ENCODE measurements at places on chromosomes 4 and X. TPM values are rescaled to one million over a fixed set of nuclear protein-coding genes. Genes with fewer than 3 reads are reported as not detected.

GRCh38 chr4:88900432-88900831 is 156.6 kb downstream of the FAM13A start:
- no peak for DNase-seq

DNA sequence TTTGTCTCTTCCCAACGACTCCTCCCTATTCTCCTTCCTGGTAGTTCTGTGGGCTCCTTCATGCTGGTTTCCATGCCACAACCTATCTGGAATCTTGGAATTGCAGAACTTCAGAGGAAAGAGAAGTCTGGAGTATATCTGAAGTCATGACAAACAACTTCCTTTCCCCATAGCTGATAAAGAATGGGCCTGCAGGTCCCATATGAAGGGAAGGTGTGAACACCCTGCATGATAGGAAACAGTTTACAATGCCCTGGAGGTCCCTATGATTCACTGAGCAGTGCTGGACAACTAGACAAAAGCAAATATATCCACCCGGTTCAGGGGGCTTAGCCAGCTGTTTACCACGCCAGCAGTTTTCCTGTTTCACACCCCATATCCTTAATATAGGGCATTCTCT is 19.4 kb downstream of the FAM9C start:
- DNase-seq, result no peak

The SPIN2B gene
- total RNA-seq, result 12.2 TPM

GRCh38 chr4:12399781-12400180 is 971.1 kb upstream of the HS3ST1 start:
- no peak for DNase-seq

The SYTL4 gene
- total RNA-seq, result 14.4 TPM

- no peak for DNase-seq
Observed at GRCh38 chr4:109999585-109999912, 86.9 kb downstream of the EGF start.

The KLHL13 gene
- 4.6 TPM for total RNA-seq

GRCh38 chrX:994780-995179 is 217.7 kb downstream of the CRLF2 start:
- no peak for DNase-seq

GRCh38 chr4:101242441-101242840 is 104.9 kb downstream of the PPP3CA start:
- no peak for DNase-seq

Measured in aorta (tissue), 5 donors.